ENCODE measurements at places on chromosomes 1 and 21. TPM values are rescaled to one million over a fixed set of nuclear protein-coding genes. Genes with fewer than 3 reads are reported as not detected.

The CD52 gene
- 3.4 TPM for total RNA-seq

The C1orf53 gene
- total RNA-seq: 0.33 TPM

The PBXIP1 gene
- 26.5 TPM for total RNA-seq

The POU3F1 gene
- total RNA-seq: 18.9 TPM

The PKP1 gene
- total RNA-seq: 0.18 TPM

The TNFRSF1B gene
- 2.1 TPM for total RNA-seq

The DNM3 gene
- total RNA-seq: 1.9 TPM

The LCE1C gene
- not detected for total RNA-seq

The GSTM2 gene
- 12.9 TPM for total RNA-seq

The TDRD5 gene
- 0.66 TPM for total RNA-seq

The DCAF6 gene
- total RNA-seq: 13.5 TPM

The RNF186 gene
- not detected for total RNA-seq

The DNAH14 gene
- total RNA-seq: 34.1 TPM

The ATF3 gene
- 12.5 TPM for total RNA-seq

The S100A14 gene
- 2.1 TPM for total RNA-seq

The SAMSN1 gene
- 1.0 TPM for total RNA-seq

The TRAF3IP3 gene
- total RNA-seq: 0.71 TPM

The LORICRIN gene
- not detected for total RNA-seq

The RNU5D-1 gene
- total RNA-seq: not detected

The TNFRSF14 gene
- 0.87 TPM for total RNA-seq

The PHF13 gene
- 40.0 TPM for total RNA-seq

The DCDC2B gene
- total RNA-seq: not detected

The HEYL gene
- 3.6 TPM for total RNA-seq

The ACTN2 gene
- total RNA-seq: 3.5 TPM

The PRUNE1 gene
- 28.5 TPM for total RNA-seq

The SLFNL1 gene
- not detected for total RNA-seq

The CD2 gene
- total RNA-seq: 0.44 TPM

The DLGAP3 gene
- 9.7 TPM for total RNA-seq

The RCSD1 gene
- 0.50 TPM for total RNA-seq

The PTPRC gene
- total RNA-seq: 0.71 TPM

The MYBPH gene
- not detected for total RNA-seq

The FALEC gene
- 1.0 TPM for total RNA-seq

The TTC39A gene
- total RNA-seq: 8.4 TPM

The BACE2 gene
- 11.1 TPM for total RNA-seq

The ADCY10 gene
- total RNA-seq: 0.34 TPM

The KRTAP19-1 gene
- not detected for total RNA-seq

The SLAMF9 gene
- not detected for total RNA-seq

The CFHR5 gene
- not detected for total RNA-seq

The RGS8 gene
- 0.07 TPM for total RNA-seq

The SETSIP gene
- total RNA-seq: not detected

The TP73 gene
- total RNA-seq: 5.7 TPM

All from WTC11 (cell line).